DMS 273 treated with DMSO at 0.1 percent for 48 hours (cell line): ENCODE measurements at places on chromosomes 5 and 9.
A peak's percentile ranks its signal among the peaks of the same experiment; 100 is the strongest.

DNA sequence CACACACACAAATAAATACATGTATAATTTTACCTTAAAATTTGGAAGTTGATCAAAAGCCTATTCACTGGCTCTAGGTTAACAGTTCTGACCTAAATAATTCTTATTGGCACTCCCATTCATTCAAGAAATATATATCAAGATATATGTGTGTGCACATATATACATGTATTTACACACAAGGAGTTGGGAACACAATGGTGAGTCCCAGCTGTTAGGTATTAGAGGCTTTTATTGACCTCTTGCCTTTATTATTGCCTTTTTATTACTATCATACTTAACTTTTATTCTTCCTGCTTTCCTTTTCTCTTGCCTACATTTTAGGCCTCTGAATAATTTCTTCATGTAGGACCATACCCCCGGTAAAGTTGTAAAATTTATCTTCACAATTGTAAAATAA lies 25.0 kb downstream of the CCDC152 start:
- DNase-seq = no peak

DNA sequence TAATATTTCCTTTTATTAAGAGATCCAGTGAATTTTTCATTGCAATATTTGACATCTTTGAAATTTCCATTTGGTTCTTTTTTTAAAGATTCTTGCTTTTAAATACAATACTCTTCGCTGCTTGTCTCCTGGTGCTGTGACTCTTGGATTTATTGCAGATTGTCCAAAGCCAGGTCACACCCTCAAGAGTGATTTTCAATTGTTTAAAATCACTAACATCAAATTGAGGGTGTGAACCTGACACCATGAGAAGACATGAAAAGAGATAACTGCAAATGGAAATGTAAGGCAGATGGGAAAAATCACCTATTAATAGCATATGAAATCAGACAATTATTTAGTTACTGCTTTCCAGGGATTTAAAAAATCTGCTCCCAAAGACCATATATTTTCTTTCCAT lies 42.6 kb downstream of the ANXA1 start:
- DNase-seq = no peak

DNA sequence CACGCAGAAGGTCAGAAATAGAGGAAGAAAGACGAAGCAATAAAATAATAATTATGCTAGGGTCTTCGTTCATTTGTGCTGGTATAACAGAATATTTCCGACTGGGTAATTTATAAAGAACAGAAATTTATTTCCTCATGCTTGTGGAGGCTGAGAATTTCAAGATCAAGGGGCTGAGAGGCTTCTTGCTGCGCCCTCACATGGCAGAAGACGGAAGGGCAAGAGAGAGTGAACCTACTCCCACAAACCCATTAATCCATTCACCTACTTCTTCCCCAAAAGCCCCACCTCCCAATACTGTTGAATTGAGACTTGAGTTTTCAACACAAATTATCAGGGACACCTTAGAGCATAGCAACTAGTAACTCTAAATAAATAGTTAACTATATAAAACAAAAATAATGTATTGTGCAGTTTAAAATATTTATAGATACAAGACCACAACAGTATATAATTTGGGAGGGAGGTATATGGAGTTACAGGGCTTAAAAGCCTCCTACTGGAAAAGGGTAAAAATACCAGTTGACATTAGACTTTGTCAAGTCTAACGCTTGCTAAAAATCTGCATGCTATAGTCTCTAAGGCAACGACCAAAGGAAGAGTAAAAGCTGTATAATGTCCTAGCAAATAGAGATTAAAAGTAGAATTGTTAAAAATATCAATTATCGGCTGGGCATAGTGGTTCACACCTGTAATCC lies 40.3 kb upstream of the NAA35 start:
- no peak for DNase-seq

DNA sequence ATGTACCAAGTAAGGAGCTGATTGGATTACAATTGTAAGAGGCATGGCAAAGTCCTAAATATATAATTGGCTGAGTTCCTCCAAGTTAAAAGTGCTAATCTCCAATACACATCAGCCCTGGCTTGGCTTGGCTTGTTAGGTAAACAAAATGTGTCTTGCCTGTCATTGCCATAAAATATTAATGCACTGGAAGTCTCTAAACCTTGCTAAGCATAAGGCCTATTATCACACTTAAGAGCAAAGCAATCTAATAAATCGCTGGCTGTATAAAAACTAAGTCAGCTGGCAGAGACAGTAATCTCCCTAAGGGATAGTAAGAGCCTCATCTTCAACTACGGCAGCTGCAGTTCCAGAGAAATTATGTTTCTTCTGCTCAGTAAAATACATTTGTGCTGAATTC lies 418.6 kb upstream of the GRAMD2B start:
- peak; percentile 4 for DNase-seq

DNA sequence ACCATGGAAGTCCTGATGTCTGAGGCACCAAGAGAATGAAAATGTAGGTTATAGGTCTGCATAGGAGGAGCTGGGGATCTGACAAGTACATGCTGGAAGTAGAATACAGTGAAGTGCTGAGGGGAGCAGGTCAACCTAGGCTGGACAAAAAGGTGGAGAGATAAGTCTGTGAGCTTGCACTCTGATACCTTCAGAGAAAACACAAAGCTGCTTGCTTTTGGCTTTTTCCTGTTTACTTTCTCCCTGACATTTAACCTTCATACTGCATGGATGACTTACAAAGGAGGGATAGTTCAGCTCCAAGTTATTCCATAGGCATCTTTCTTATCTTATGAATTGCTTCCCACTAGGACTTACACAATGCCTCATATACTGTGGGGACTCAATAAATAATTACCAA lies 256.7 kb upstream of the NREP start:
- no peak for DNase-seq

DNA sequence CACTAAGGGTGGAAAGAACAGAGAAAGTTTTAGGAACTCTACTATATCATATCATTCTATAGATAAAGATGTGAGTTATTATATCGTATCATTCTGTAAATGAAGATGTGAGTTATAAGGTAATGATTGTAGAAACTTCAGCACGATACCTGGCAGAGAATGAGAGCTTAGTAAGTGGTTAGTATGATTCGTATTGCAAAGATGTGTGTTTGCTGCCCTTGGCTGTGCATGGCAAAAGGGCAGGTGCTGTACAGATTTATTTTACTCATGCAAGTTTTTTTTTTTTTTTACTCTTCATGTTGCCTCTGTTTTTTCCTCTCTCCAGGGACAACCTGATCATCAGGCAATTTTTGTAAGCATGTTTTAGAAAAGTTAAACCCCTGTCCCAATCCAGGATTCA lies 83.3 kb downstream of the EGFLAM start:
- no peak for DNase-seq

DNA sequence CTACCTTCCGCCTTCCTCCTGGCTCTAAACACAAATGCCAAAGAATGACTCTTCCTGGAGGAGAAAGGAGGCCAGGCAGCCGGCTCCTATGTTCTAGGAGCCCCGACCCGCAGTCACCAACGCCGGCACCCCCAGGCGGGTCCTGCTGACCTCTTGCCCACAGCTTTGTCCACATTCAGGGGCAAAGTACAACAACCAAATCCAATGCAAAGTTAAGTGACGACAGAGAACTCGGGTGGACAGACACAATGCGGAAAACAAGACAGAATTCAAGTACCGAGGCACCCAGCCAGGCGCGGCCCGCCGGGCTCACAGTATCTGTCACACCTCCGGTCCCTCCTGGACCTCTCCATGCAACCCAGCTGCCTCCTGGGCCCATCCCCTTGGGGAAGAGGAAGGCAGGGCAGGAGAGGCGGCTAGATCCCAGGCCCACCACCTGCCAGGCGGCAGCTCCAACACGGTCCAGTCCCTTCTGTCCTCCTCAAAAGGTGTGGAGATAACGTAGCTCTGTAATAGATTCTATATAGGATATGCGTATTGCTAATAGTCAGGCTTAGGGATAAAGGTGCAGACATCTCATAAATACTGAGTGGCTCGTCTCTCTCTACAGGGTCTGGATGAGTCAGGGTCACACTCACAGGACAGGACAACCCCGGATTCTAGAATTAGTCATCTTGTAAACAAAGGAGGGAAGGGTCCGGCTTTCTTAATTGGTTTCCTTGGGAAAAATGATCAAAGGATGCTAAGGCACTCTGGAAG lies 46.9 kb upstream of the UBAC1 start:
- no peak for DNase-seq

DNA sequence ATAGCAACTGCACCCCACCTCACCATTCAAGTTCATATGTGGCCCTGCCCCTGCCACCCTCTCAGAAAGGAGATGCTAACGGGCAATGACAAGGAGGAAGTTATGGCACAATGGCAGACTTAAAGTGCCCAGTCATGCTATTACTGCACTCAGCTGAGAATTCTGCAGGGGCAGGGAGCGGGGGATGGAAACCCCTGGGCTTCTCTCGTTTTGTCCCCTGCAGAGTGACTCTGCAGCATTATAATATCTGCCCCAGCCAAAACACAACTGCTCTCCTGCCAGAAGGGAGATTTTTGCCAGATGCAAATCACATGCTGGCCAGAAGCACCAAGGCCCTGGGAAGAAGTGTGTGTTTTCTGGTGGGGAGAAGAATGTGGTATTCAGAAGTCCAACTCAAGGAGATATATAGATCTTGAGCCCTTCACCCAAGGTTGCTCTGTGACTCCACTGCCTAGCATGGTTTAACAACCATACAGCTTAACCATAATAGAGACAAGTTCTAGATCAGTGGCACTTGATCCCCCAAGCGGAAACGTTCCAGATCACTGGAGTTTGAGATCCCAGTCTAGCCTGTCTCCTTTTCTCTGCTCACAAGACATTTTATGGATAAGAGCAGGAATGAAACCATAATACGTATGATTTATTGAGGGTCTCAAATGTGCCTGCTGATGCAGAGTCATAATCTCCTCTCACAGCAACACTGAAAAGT lies 207.0 kb upstream of the MAP3K1 start:
- no peak for DNase-seq

GRCh38 chr5:9386945-9387344 lies 158.9 kb downstream of the SEMA5A start:
- DNase-seq = no peak

DNA sequence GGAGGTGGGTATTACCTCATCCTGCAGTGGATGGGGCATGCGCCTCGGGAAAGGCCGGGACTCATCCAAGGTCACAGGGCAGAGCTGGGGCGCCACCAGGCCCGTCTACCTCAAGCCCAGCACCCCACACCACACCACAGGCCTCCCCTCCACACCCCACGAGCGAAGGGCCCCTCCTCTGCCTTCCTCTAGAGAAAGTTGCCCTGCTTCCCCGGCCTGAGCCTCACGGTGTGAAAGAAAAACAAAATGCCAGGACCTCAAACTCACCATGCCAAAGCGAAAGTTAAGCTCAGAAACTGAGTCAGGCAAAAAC lies 161.1 kb downstream of the COL23A1 start:
- DNase-seq = no peak

DNA sequence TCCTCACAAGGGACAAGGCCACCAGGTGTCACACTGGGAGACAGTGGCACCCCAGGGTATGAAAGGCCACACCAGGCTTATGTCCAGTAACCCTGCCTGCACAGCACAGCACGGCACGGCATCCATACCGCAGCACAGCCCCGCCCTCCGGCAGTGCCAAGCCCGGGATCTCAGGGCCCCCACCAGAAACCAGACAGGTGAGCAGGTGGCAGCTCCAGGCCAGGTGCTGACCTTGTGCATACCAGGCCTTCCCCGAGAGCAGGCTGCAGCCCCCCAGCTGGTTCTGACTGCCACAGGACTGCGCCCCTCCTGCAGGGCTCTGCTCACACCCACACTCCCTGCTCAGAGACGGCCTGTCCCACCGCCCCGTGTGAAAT lies 56.5 kb downstream of the ADAMTS2 start:
- no peak for DNase-seq

DNA sequence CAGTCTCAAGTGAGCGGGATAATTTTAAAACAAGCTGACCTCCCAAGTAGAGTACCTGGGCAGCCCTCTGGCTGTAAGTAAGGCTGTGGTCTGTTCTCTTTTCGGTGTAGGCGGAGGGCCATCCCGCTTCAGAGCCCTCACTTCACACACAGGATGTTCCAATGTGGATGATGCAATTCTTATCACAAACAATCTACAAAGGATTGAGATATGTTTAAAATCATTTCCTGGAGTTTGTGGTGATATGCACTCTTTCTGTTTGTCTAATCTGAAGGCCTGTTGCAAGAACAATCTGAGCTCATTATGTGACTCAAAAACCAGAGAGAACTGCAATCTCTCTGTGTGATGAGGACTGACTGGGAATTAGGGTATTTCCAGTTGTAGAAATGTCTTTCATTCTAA lies 42.5 kb downstream of the ITGA2 start:
- DNase-seq = no peak

GRCh38 chr5:78103232-78103918 lies 191.1 kb downstream of the AP3B1 start:
- no peak for DNase-seq

DNA sequence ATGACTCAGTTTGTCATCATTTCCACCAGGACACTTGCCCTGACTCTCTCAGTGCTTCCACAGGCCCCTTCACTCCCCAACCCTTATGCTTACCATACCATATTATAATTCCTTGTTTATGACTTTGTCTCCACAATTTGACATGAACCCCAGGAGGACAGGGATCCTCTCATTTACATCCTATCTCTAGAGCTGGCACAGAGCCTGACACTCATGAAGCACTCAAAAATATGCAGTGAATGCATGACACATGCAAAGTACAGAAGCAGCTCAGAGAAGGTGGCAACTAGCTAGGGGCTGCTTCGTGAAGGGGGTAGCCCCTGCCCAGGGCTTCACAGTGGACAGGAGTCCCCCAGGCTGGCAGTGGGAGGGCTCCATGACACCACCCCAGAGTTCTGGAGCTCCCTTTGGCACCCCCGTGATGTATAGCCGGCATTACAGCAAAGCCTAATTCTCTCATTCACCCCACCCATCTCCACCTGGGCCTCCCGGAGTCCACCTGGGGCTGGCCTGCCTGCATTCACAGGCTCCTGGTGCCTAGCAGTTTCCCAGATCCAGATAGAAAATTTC lies 112.0 kb upstream of the SPOCK1 start:
- no peak for DNase-seq

DNA sequence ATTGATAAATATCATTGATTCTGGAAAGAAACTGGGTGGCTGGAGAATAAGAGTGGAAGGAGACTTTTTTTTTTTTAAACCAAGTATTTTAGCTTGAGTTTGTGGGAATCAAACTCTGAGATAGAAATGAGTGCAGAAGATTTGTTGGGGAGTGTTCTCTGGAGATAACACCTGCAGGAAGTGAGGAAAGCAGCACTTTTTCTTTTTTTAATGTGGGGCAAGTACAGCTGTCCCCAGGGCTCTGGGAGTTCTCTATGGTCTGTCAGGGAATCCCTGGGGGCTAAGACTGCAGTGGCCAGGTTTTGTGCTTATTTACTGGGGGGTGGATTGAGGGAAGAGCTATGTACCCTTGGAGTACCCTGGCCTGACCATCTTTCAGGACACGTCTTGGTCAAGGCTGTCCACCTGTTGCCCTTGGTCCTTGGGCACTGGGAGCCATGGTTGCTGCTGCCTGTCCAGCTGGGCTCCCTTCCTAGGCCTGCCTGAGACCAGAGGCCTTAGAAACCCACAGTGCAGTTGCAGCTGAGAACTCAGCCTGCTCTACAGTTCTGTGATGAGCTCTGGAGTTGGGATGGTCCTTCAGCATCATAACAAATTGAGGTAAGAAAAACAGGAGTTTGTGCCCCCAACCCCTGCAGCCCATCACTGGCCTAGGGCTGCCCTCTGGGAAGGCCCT lies 85.8 kb downstream of the PHAX start:
- DNase-seq = no peak

- no peak for DNase-seq
Observed at GRCh38 chr5:3145641-3146040, 394.2 kb upstream of the IRX2 start.

- DNase-seq = no peak
Observed at GRCh38 chr5:90807496-90807895, 248.9 kb downstream of the ADGRV1 start.
